Panc1 (cell line): ENCODE measurements at places on chromosomes 7 and 10. TPM values are rescaled to one million over a fixed set of nuclear protein-coding genes. Genes with fewer than 3 reads are reported as not detected.

- DNase-seq: no peak
Measured at GRCh38 chr10:12636571-12636970, 287.2 kb downstream of the CAMK1D start.

- no peak for DNase-seq
Measured at GRCh38 chr7:96665689-96666088, 44.0 kb downstream of the SEM1 start.

Gene TFR2
- 9.1 TPM for total RNA-seq

Gene NUTM2E
- 0.08 TPM for total RNA-seq

Gene CALHM3
- not detected for total RNA-seq

Gene TWIST1
- total RNA-seq: not detected

Gene ZNF727
- total RNA-seq: not detected

Gene PLCE1
- total RNA-seq: 39.7 TPM
